ENCODE measurements at places on chromosomes 4 and X.

- no peak for DNase-seq
Measured at GRCh38 chrX:2474963-2475726, 25.6 kb downstream of the DHRSX start.

DNA sequence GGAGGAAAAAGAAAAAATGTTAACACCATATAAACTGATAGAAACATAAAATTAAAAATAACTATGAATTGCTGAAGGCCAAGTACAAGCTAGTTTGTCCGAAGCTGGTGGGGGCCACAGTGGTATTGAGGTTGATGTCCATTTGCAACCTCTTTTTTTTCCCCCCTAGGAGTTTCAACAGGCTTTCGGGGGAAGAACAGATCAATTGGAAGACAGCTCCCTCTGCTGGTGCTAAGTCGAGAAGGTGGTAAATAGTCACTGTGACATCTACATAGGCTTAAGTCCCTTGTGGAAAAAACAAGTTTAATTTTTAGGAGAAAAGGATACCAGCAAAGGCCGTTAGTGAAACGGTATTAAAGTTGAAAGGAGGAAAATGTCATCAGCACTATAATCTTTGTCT, 115.7 kb upstream of the ZXDA start:
- DNase-seq: no peak

DNA sequence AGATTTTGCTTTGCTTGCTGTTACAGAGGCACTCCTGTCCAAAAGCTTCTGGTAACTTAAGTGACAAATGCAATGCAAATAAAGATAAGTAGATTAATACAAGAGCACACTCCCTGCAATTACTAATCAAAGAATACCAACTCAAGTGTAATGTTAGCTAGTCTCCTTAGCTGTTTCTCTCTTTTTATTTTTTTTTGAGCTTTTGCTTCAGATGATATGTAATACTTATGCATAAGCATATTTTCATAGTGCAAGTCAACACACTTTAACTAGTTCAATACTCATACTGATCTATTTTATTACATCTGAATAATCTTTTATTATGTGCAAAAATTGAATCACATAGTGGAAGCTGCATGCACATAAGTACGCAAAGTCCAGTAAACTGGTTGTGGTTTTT, 2.7 kb downstream of the SLC7A11 start:
- DNase-seq: no peak

GRCh38 chr4:142377342-142378091, 468.6 kb downstream of the INPP4B start:
- DNase-seq: no peak

DNA sequence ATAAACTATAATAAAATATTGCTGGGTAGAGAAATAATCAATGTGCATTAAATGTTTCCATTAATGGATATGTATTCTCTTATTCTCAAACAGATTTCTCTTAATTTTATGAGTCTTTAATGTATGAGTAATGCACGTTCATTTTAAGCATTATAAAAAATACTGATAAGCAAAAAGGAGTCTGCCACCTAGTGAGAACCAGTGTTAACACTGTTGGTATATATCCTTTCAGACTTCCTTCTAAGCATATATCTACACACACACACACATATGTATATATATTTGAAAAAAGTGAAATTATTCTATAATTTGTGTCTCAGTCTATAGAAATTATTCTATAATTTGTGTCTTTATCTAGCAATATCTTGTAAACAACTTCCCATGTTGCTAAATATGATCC, 49.9 kb upstream of the MTMR1 start:
- DNase-seq: no peak

- no peak for DNase-seq
Measured at GRCh38 chr4:8836664-8837171, 34.9 kb downstream of the HMX1 start.

- no peak for DNase-seq
Measured at GRCh38 chr4:42151568-42152506, 618 bp downstream of the BEND4 start.

GRCh38 chrX:154717824-154718223, 33.1 kb downstream of the GAB3 start:
- DNase-seq: no peak

DNA sequence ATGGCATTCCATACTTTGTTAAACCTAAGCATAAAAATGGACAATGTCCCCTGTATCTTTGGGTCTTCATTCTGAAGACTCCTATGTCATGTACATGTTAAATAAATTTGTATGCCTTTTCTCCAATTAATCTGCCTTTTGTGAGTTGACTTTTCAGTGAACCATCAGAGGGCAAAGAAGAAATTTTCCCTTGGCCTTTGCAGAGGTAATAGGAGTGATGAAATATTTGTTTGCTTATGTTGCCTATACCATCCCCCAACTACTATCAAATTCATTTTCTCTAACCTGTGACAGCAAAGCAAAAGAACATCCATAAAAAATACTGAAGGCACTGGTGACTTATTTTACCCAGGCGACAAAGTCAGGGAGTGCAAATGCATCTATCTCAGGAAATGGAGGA, 18.2 kb downstream of the NAAA start:
- no peak for DNase-seq

DNA sequence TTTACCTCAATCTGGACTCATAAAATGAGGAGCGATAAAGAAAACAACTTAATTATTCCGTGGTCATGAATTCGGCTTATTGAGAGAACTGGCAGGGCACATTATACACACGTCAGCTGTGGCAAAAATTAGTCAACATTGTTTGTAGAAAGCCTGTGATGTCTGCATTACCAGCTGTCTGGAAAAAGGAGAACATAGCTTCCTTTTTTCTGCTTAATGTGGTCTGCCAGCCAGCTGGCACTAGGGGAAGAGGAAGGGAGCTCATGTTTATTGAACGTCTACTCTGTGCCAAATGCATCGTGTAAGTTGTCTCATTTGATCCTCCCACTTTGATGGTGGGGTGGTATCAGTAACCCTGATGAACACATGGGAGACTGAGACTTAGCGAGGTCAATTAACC, 367.6 kb downstream of the ARHGAP24 start:
- DNase-seq: no peak

GRCh38 chr4:145218251-145218650, 37.9 kb upstream of the OTUD4 start:
- no peak for DNase-seq

DNA sequence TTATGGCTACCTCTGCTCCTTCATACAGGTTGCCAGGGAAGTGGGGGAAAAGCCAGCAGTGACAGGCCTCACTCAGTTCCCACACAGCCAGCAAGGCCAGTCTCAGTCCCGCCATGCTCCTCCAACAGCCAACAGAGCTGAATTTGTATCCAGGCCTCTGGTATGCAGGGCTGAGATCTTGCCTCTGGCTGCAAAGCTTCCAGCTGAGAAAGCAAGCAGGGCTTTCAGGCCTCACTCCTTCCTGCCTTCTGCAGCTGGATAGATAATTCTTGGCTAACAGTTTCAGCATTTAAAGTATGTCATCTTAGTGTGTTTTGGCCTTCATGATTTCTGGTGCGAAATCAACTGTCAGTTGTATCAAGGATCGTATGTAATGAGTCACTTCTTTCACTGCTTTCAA, 103.6 kb downstream of the GNL3L start:
- no peak for DNase-seq

- no peak for DNase-seq
Measured at GRCh38 chr4:69718396-69719271, 41.8 kb downstream of the SULT1B1 start.

DNA sequence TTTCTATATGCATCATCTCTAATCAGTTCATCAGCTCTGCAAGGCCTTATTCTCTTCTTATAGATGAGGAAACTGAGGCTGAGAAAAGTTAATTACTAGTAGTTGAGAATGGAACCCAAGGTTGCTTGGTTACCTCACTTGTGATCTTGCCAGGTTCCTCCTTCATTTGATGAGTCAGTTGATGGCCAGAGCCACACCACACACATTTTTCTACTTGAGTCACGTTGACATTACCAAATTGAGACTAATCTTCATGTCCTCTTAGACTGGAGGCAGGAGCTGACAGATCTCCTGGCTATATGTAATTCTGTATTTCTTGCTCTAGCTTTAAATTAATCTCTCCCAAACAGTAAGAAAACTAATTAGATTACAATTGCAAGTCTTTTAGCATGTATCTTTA, 428.4 kb downstream of the AFF2 start:
- no peak for DNase-seq

- no peak for DNase-seq
Measured at GRCh38 chr4:149997881-149998421, 80.3 kb upstream of the DCLK2 start.

DNA sequence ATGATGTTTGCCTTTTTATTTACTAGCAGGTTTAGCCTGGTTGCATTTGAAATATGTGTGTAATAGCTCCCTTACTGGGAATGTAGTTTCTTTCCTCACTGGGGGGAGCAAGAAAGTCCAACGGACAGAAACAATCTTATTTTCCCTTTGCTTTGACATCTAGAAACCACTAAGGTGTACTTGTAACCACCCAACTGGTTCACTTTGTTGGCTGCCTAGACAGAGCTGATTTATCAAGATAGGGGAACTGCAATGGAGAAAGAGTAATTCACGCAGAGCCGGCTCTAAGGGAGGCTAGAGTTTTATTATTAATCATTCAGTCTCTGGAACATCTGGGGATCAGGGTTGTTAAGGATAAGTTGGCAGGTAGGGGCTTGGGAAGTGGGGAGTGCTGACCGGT, 30.3 kb downstream of the XG start:
- DNase-seq: no peak

GRCh38 chr4:172707622-172708021, 461.0 kb upstream of the GALNT7 start:
- DNase-seq: no peak

GRCh38 chr4:27084685-27085361, 224.2 kb downstream of the STIM2 start:
- no peak for DNase-seq

DNA sequence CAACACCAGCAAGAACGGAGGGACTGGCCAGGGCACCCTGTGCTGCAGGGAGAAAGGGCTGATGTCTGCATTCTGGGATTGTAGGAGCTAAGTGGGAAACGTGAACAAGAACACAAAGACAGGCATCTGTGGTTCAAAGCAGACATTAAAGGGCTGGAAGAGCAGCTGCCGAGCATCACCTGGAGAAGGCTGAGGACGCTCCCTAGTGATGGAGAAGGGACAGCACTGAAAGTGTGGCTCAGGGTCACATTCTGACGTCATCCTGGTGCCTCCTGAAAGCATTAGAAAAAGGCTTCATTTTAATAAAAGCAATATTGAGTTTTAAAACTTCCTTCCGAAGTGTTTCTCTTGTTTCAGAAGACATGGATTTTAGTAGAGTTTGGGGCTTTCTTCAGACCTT, 62.3 kb downstream of the CLDN22 start:
- DNase-seq: no peak

GRCh38 chr4:9999956-10000561, 21.2 kb downstream of the SLC2A9 start:
- no peak for DNase-seq

GRCh38 chr4:118842055-118842454, 6.1 kb upstream of the SEC24D start:
- no peak for DNase-seq

GRCh38 chr4:820230-821172, 5.4 kb downstream of the CPLX1 start:
- DNase-seq: no peak

DNA sequence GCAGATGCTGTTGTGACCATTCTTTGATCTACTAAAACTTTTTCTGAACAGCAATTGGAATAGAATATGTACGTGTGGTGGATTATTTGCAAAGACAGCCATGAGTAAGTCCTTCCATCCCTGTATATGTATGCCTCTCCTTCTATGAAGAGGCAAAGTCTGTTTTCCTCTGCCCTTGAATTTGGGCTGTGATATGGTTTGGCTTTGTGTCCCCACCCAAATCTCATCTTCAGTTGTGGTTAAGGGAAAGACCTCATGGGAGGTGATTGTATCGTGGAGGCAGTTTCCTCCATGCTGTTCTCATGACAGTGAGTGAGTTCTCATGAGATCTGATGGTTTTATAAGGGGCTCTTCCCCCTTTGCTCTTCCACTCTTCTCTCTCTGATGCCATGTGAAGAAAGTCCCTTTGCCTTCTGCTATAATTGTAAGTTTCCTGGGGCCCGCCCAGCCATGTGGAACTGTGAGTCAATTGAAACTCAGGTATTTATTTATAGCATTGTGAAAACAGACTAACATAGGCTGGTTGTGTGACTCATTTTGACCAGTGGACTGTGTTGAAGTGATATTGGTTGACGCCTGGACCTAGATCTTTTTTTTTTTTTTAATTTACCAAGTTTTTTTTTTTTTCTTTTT, 108.3 kb upstream of the CAMK2D start:
- DNase-seq: no peak

DNA sequence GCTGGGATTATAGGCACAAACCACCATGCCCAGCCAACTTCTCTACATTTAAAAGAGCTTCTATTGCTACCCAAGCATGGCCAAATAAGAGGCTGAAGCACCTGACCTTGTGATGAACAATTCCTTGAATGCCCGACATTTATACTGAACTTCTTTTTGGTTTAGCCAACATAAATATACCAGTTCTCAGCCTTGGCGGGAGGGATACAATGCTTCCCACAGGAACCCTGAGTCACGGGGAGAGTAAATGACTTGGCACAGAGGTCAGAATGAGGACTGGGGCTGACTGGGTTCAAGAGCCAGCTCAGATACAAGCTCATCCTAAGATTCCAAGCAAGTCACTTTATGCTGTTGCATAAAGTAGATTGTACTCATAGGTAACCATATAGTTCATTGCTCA, 6.1 kb downstream of the HOPX start:
- no peak for DNase-seq

DNA sequence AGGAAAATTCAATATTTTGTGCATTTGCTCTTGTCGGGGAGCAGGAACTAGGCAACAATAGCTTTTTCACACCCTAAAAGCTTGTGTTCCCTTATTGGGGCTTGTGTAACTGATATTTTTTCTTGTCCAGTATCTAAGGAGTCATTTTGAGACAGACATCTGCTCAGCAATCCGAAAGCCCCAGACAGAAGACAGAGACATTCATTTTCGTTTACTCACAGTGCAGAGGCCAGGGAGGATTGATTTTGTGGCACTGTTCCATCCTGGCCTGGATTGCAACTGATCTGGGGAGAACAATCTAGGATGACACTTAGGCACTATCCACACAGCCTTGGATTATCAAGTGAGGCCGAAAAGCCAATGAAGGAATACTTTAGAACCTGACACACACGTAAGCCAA, 27.4 kb upstream of the PLAC1 start:
- DNase-seq: no peak

DNA sequence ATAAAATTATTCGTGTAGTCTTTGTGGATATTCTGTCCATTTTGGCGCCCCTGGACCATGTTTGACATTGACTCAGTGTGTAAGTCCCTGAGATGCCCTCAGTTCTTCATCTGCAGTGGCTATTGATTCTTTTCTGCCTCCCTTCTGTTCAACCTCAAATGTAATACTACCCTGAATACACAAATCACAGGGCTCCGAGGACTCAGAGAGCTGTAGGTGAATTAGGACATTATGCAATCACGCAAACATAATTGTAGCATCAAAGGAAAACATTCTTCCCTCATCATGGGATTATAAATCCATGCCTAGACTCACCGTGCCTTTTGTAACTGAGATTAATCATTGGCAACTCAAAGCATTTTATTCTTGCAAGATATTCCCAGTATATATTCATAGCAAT, 161.4 kb upstream of the PACRGL start:
- no peak for DNase-seq

GRCh38 chr4:2402048-2402842, 16.2 kb downstream of the ZFYVE28 start:
- DNase-seq: no peak

Data from stimulated activated CD8-positive, alpha-beta memory T cell treated with anti-CD3 and anti-CD28 coated beads, Interleukin-7, amount 100 ng/mL, for 1 hour (primary cell).